ENCODE measurements at places on chromosomes 5 and 9.

GRCh38 chr5:126624534-126624933 is 23.8 kb downstream of the PHAX start:
- DNase-seq = peak; percentile 51

GRCh38 chr5:61053937-61054336 is 108.3 kb downstream of the SMIM15 start:
- no peak for DNase-seq

DNA sequence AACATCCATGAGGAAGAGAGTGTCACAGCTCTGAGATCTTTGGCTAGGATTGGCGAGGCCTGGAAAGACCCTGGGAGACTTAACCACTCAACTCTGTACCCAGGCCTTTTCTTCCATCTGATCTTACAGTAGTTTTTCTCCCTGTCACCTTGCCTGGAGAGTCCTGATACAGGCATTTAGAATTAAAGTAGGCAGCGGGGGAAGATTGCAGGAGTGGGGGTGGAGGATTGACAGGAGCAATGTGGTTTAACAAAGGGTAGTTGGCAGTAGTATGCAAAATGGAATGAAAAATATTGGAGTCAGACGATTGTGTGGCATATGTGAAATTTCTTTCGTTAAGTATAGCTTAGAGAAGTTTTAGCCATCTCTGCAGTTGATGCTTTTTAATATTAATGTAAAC is 16.9 kb downstream of the TMEFF1 start:
- DNase-seq = no peak

DNA sequence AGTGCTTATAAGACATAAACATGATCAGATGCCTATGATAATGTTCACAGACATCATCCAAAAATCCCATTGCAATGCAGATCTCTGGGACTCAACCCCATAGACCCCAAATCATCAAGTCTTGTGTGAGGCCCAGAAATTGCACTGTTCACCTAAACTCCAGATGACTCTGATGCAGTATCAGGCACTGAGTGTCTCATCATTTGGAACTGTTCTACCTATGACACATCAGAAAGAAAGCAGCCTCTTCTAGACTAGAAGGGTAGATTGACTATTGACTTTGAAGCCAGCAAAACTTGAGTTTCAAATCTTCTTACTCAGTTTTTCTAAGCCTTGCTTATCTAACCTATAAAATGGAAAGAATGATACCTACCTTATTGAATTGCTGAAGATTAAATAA is 58.7 kb upstream of the PAPPA start:
- no peak for DNase-seq

- no peak for DNase-seq
Measured at GRCh38 chr9:136963751-136964150, 11.7 kb downstream of the LCN12 start.

GRCh38 chr5:35151146-35151920 is 79.0 kb downstream of the PRLR start:
- no peak for DNase-seq

DNA sequence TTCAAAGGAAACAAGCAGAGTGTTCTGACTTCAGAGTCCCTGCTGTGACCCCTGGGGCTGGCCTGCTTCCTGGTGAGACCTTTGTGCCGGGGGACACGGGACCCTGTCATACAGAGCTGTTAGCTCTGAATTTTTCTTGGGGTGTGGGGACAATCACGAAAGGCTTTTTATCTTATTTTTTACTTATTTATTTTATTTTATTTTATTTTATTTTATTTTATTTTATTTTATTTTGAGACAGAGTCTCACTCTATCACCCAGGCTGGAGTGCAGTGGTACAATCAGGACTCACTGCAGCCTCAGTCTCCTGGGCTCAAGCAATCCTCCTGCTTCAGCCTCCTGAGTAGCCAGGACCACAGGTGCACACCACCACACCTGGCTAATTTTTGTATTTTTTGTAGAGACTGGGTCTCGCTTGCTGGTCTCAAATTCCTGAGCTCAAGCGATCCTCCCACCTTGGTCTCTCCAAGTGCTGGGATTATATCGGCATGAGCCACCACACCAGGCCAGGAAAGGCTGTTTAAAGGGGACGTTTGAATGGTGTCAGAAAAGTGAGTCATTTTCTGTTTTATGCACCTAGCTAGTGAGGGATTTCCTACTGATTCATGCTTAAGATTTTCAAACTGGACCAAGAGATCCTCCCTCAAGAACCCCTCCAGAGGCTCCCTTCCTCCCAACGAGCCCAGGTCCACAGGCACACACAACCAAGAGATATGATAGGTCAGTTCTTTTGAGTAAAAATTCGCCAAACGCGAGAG is 75.7 kb downstream of the OLFM1 start:
- DNase-seq = no peak

GRCh38 chr5:135222771-135223170 is 176.3 kb downstream of the MACROH2A1 start:
- DNase-seq = no peak

DNA sequence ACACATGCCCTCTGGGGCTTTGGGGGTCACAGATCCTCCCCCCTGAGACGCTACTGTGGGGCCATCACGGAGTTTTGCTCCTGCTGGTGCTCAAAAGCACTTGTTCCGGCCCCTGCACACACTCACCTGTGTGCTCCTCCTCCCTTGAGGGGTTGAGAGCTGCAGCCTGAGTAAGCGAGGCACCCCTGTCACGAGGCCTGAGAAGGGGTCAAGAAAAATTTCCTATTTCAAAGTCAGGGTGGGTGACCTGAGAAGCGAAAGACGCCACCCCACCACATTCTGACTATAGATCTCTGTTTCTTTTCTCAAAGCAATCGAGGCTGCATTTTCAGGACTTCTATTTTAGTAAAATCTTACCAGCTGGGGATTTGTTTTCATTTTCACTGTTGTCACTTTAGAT is 138.5 kb downstream of the DCP2 start:
- DNase-seq = no peak

GRCh38 chr9:112169368-112169767 is 5.7 kb downstream of the SUSD1 start:
- no peak for DNase-seq

- DNase-seq = no peak
Measured at GRCh38 chr5:54263447-54263846, 46.9 kb downstream of the ARL15 start.

- no peak for DNase-seq
Measured at GRCh38 chr9:95796029-95796428, 79.5 kb upstream of the ERCC6L2 start.

- no peak for DNase-seq
Measured at GRCh38 chr5:149215478-149216090, 56.1 kb upstream of the AFAP1L1 start.

DNA sequence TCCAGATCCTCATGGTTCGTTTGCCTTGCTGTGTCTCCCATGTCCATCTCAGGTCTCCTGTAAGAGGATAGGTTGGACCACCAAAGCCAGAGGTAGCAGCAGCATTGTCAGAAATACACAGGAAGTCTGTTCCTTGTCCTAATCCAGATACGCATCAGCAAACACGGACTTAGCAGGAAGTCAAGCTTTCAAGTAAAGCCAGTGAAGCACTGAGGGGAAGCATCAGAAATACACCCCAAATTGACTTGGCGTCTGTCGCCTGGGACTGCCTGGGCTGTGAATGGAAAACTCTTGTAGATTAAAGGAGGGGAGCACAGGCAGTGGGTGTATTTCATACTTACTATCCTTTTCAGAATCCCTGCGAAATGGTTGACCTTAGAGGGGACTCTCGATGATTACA is 171.3 kb downstream of the PSAT1 start:
- DNase-seq = no peak

DNA sequence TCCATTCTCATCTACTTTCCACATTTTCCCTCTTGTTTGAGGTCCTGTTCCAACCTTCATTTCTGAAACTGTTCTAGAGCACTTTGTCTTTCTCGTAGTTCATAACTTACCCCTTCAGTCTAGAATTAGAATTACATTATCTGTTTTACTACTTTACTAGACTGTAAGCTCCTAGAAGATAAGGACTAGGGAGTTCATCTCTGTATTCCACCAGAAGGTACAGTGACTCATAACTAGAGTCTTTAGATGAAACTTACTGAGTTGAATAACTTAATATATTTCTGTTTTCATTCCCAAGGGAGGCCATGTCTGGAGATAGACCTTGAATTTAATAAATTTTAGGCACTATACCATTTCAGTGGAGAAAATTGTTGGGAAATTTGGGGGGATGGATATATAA is 38.7 kb downstream of the G3BP1 start:
- no peak for DNase-seq

- no peak for DNase-seq
Measured at GRCh38 chr5:10559871-10560270, 4.0 kb upstream of the ANKRD33B start.

GRCh38 chr9:4238522-4238921 is 61.3 kb downstream of the GLIS3 start:
- no peak for DNase-seq

DNA sequence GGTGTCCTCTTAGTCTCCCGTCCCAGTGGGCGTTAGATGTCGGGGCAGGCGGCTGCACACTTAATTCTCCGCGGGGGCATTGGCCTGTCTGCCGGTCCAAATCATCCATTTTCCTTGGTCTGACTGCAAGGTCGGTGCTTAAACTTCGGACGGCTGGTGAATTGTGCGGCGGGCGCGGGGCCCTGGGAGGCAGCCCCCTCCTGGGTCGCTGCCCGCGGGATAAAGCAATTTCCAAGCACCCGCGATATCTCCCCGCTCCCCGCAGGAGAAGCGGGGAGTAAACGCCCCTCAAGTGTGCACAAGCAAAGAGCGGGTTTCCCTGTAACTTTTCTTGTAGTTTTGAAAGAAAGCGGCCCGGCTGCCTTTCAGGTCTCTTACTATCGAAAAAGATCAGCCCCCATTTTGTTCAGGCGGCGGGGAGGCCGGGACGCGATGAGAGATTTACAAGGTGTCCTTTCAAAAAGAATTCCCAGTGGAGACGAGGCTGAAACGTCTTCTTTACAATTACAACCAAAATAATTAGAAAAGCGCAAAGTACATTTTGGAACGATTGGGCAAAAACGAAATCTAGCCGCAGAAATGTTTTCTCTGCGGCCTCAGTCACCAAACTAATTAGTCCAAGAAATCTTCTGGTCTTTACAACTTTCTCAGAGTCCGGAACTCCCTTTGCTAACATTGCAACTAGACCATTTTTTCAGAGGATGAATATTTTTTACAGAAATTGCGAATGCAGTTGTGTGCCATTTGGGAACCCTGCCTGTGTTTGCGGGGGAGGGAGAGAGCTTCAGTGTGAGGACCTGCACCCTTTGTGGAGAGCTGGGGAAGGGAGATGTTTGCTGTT is 1.8 kb downstream of the IRX1 start:
- DNase-seq = no peak

- DNase-seq = no peak
Measured at GRCh38 chr5:100634937-100635534, 99.9 kb downstream of the FAM174A start.

DNA sequence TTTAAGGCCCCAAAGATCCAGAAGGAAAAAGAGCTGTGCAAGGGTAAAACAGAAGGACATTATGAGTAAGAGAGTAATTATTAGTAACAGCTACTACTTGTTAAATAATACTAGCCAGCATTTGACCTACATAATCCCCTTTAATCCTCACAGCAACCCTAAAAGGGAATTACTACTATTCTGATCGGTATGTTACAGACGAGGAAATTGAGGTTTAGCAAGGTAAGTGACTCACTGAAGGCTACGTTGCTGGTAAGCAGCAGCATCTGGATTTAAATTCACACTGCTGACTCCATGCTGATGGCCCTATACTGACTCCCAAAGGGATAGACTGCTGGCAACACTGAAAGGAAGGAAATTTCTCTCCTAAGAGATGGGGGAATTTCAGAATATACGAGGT is 3.7 kb upstream of the FSD1L start:
- no peak for DNase-seq

GRCh38 chr5:140111859-140112551 is 1.9 kb upstream of the PURA start:
- no peak for DNase-seq

DNA sequence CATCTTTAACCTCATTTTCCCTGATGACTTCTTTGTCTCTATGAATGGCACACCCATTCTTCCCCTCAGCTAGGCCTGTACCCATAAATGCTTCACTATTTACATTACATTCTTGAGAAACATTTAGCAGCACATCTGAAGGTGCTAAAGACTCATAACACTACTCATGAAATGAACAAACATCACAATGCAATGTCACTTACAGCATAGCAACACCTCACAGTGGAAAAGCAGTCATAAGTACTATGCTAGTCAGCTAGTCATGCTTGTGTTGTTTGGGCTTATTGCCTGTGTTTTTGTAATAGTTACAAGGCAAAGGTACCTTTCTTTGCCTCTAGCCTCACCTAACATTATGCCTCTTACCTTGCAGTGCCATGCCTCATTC is 228.9 kb downstream of the KIAA0825 start:
- DNase-seq = no peak

GRCh38 chr5:101062902-101063301 is 159.8 kb upstream of the ST8SIA4 start:
- no peak for DNase-seq

DNA sequence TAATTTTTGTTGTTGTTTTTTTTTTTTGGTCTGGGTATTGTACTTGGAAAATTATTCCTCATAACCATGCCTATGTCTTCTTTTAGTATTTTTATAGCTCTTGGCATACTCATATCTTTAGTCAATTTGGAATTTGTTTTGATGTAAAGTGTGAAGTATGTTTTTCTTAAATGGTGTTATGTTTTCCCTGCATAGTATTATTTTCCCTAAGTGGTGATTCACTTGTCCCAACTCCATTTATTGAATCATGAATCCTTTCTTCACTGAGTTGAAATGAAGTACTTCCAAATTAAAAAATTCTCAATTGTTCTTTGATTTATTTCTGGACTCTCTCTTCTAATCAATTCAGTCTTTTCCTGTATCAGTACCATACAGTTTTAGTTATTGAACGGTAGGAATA is 46.5 kb downstream of the POLK start:
- no peak for DNase-seq

DNA sequence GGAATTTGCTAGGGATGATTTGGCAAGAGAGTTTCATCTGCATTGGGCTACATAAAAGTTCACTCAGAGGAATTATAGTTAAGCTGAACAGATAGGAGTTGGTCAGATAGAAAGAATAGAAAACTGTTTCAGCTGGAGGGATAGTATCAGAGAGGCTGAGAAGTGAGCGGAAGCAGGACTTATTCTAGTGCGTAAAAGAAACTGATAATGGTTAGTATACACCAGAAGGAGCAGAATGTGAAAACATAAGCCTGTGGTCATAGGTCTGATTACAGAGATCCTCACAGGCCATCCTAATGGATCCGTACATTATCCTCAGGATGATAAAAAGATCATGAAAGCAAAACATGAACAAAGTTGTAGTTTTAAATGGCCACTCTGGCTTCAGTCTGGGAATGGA is 585.2 kb downstream of the BRINP1 start:
- DNase-seq = no peak

GRCh38 chr5:17278931-17279330 is 61.5 kb downstream of the BASP1 start:
- DNase-seq = no peak

DNA sequence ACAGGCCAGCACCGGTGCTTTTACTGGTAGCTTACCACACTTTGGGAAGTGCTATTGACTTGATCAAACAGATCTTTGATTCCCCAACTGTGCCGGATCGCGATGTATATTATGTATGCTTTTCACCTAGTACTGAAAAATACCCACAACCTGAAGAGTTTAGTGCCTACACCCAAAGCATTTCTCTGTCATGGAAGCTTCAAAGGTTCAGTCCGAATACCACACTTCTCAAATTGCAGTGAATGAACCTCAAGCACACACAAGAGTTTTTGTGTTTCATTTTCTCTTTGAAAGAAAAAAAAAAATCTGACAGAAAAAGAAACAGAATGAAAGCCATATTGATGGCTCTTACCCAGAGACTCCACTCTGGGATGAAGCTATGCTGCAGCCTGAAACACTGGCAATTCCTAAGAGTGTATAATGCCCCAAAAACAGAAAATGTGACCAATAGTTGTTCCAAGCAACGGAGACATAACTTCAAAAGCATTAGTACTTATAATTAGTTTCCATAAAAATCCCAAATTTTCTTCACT is 100.9 kb downstream of the EBF1 start:
- DNase-seq = no peak

Data from amniotic stem cell (primary cell).